ENCODE measurements at places on chromosomes 5 and 9.
A peak's percentile ranks its signal among the peaks of the same experiment; 100 is the strongest.

DNA sequence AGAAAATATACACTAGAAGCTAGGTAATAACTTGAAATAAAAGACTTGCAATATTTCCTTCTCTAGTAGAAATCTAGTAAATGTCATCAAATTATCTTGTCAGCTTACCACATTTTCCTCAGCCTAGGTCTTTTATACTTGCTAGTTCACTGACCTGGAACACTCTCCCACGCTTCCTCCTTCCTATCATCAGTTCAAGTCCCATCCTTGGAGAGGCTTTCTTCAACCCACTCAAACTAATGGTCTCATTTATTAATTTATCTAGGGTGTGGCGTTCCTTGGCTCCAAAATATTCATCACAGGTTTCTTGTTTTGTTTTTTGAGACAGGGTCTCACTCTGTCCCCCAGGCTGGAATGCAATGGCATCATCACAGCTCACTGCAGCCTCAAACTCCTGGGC, 2.9 kb downstream of the FAM13B start:
- DNase-seq = no peak

DNA sequence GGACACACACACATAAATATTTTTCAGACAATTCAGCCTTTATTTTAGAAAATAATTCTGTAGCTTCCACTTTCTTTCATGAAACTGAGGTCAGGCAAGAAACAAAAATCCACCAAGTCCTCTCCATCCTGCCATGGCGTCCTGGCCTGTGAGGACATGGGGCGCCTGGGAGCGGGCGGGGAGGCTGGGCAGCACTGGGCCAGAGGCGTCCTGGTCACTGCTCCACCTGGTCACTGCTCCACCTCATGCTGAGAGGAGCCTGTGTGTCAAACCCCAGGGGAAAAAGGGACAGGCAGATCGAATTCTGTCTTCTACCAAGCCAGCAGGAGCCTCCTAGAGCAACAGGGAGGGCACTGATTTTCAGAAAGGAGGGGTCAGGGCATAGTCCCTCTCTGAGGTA, 12.1 kb downstream of the MGAT1 start:
- DNase-seq = no peak

GRCh38 chr5:156137071-156137869, 189.7 kb upstream of the SGCD start:
- DNase-seq = no peak

DNA sequence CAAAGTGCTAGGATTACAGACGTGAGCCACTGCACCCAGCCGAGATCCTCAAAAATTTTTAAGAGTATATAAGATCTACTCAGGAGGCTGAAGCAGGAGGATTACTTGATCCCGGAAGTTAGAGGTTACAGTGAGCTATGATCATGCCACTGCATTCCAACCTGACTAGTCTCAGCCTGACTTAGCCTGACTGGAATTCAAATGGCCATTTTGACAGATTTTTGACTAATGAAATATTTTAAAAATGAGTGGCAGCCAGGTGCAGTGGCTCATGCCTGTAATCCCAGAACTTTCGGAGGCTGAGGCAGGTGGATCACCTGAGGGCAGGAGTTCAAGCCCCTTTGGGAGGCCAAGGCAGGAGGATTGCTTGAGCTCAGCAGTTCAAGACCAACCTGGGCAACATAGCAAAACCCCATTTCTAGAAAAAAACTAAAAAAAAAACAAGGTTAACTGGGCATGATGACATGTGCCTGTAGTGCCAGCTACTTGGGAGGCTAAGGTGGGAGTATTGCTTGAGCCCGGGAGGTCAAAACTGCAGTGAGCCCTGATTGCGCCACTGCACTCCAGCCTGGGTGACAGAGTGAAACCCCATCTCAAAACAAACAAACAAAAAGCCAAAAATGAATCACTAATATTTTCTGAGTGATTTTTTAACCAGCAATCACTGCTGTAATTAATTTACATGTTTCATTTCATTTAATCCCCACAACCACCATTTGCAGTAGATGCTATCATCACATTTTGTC, 16.6 kb downstream of the ATOX1 start:
- peak; percentile 84 for DNase-seq

- no peak for DNase-seq
Measured at GRCh38 chr9:20835377-20836286, 151.6 kb downstream of the FOCAD start.
